ENCODE measurements at places on chromosomes 3 and 15. TPM values are rescaled to one million over a fixed set of nuclear protein-coding genes. Genes with fewer than 3 reads are reported as not detected.

GRCh38 chr3:41224120-41224806 lies 25.0 kb downstream of the CTNNB1 start:
- DNase-seq, result no peak

DNA sequence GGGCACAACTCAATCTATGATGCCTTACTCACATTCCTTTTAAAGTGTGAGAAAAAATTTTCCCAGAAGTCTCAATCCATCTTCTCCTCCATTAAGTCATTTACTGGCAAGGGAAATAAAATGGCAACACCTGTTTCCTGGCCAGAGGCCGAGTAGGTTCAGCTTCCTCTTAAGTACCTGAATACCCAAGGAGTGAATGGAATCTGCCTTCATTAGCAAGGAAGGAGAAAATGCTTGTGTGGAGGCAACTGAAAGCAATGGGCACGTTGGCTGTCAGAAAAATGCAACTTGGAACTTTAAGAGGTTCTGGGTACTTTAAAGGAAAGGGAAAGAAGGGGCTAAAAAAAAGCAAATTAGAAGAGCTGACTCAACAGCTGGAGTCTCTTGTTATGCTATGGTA lies 423.6 kb upstream of the ARL6 start:
- no peak for DNase-seq

DNA sequence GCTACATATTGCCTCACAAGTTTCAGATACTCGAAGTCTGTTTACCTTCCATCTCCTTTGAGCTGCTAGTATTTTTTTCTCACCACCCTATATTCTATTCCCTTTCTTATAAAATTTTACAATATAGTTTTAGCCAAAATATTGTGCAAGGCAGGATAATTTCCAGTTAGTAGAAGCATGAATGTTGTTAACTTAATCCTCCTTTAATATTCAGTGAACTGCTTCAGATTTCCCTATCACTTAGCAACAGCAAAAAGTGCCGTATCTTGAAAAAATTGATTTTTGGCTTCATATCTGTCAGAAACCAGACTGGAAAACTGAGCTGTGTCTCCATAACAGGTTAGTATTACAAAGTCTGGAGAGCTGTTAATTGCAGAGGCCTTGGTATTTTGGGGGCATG lies 24.0 kb downstream of the PLSCR4 start:
- DNase-seq, result no peak

GRCh38 chr3:15563190-15563589 lies 38.2 kb downstream of the HACL1 start:
- no peak for DNase-seq

GRCh38 chr3:122146466-122146865 lies 37.0 kb upstream of the CASR start:
- no peak for DNase-seq

GRCh38 chr3:126267169-126267975 lies 87.0 kb upstream of the ALDH1L1 start:
- DNase-seq, result peak; percentile 89

- no peak for DNase-seq
These were observed 114.0 kb downstream of the RFTN1 start for GRCh38 chr3:16399473-16399872.

GRCh38 chr3:134908271-134908670 lies 113.2 kb downstream of the EPHB1 start:
- no peak for DNase-seq

GRCh38 chr3:120460181-120460790 lies 9.5 kb upstream of the FSTL1 start:
- no peak for DNase-seq

- DNase-seq, result no peak
These were observed 80.2 kb upstream of the ACP3 start for GRCh38 chr3:132236701-132237651.

Gene MESP2
- 0.21 TPM for polyA plus RNA-seq

Gene CMC1
- polyA plus RNA-seq, result 9.0 TPM

Gene CKMT1A
- not detected for polyA plus RNA-seq

Gene ROPN1
- polyA plus RNA-seq, result not detected
